ENCODE measurements at places on chromosomes 12 and 14.
A peak's percentile ranks its signal among the peaks of the same experiment; 100 is the strongest.

GRCh38 chr12:93569301-93569655 is 3.2 kb upstream of the SOCS2 start:
- DNase-seq: no peak

DNA sequence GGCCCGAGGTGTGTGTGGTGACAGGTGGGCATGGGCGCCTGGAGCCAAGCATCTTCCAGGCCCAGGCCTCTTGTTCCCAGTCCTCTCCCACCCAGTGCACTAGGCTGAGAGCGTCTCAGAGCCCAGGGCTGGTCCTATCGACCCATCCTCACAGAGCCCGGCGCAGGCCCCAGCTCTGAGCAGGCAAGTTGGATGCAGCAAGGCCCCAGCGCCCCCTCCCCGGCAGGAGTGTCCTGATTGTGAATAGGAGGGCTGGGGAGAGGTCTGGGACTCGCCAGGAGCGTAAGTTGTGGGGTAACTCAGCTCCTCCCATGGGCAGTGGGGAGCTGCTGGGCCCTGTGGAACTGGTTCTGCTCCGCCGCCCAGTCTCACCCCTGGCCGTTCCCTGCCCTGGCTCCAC is 26.3 kb downstream of the CALM1 start:
- no peak for DNase-seq

GRCh38 chr14:99597911-99598600 is 6.0 kb downstream of the CCDC85C start:
- no peak for DNase-seq

DNA sequence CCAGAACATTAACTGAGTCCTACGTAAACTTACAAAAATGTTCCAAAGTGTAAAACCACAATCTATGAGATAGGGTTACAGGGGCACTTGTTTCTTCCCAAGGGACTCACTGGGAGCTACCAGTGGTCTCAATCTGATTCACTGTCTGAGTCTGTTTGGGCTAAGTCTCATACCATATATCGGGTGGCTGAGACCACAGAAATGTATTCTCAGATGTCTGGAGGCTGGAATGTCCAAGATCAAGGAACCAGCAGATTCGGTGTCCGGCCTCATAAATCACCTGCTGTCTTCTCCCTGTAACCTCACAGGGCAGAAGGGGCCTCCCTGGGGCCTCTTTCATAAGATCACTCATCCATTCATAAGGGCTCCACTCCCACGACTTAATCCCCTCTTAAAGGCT is 616.3 kb upstream of the TMEM132C start:
- no peak for DNase-seq

DNA sequence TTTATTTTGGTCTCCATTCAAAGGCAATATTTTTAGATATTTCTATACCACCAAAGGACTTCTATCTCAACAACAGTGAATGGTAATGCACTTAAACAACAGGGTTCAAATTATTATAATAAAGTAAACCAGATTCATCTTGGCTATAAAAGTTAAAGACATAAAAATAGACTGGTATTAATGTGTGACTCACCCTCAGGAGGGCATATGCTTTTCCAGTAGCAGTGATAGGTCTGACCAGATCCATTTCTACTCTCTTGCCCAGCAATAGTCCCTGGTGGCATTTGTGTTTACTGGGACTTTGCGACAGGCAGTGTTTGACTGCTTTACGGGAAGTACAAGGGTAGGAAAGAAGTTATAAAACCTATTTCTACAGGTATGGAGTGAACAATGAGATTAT is 353.2 kb upstream of the ATP2B1 start:
- DNase-seq: no peak

- DNase-seq: no peak
Measured at GRCh38 chr14:101973356-101973755, 9.0 kb downstream of the DYNC1H1 start.

DNA sequence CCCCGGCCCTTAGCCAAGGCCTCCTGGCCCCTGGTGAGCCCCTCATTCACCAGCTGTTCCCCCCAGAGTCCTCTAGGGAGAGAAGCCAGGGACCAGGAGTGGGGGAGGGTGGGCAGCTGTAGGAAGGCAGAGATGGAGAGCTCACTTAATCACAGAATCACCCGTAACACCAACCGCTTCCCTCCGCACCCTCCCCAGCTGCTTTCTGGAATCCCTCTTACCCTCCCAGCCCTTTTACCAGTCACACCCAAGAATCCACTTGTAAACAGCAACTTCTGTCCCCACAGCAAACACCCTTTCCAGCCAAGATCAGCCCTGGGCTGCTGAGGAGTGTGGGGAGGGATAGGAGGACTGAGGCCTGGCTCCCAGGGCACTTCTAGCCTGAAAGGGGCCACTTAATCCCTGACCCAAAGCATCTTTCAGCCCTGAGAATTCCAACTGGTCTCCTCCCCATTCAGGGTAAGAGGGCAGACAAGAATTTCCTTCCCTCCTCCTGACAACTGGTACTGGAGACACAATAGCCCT is 18.8 kb downstream of the NCKAP5L start:
- peak; percentile 85 for DNase-seq

DNA sequence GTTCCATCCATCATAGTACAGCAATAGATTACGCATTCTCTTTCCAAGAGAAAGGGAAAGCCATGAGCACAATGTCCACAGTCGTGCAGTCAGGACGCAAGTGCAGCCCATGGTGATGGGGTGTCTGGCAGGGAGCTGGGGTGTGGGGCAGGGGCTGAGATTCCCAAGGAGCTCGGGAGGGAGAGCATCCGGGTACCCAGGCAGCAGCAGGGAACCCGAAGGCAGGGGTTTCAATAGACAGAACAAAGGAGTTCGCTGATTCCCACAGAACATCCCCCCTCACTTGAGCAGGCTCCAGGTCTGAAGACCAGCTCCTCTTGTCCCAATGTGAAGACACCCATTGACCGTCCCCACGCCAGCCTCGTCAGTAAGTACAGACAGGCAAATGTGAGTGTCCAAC is 13.5 kb downstream of the ANHX start:
- no peak for DNase-seq

- no peak for DNase-seq
Measured at GRCh38 chr14:30885840-30886740, 11.7 kb downstream of the COCH start.

DNA sequence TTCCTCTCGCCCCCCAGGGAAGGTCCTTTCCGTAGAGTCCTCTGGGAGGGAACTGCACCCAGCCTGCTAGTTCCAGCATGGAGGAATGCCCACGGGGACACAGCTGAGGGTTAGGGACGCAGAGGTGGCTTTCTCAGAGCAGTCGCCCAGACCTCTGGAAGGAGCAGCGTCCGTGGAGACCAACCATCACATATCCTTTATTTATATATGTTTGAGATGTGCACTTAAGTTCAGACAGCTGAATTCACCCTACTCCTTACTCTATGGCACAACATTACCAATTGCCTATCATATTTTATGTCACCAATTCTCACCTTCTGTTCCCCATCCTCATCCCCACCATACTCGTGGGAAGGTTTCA is 305.6 kb upstream of the DIO3 start:
- DNase-seq: peak; percentile 31

DNA sequence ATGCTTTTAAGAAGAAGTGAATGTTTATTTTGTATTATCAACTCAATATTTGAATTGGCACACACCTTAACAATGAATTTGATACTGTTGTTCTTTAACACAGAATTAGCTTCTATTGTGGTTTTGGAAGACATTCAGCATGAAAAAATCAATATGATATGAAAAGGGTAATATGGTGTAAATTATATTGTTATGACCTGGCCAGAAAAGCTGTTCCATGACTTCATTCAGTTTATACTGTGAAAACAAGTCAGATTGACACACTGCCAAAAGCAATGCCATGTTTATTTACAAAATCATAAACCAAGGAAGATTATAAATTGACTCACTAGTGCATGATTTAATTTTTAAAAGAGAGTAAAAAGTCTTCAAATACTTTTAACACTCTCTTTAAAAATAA is 851.4 kb upstream of the SEL1L start:
- no peak for DNase-seq

DNA sequence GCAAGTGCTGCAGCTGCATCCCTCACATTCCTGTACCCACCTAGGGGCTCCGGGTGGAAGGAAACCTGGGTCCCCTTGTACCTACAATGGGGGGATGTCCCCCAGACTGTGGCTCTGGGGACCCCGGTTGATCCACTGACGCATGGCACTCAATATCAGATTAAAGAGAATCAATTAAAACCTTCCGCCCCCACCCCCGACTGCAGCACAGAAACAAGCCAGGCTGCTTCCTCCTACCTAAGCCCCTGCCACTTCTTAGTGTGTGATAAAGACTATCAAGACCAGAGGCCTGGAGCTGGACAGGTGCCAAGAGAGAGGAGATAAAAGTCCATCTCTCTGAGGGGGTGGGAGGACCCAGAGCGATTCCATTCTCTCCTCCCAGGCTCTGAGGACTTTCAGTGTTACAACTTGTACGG is 28.2 kb upstream of the RPLP0 start:
- peak; percentile 90 for DNase-seq

- no peak for DNase-seq
Measured at GRCh38 chr12:128421375-128421774, 154.4 kb downstream of the TMEM132C start.

DNA sequence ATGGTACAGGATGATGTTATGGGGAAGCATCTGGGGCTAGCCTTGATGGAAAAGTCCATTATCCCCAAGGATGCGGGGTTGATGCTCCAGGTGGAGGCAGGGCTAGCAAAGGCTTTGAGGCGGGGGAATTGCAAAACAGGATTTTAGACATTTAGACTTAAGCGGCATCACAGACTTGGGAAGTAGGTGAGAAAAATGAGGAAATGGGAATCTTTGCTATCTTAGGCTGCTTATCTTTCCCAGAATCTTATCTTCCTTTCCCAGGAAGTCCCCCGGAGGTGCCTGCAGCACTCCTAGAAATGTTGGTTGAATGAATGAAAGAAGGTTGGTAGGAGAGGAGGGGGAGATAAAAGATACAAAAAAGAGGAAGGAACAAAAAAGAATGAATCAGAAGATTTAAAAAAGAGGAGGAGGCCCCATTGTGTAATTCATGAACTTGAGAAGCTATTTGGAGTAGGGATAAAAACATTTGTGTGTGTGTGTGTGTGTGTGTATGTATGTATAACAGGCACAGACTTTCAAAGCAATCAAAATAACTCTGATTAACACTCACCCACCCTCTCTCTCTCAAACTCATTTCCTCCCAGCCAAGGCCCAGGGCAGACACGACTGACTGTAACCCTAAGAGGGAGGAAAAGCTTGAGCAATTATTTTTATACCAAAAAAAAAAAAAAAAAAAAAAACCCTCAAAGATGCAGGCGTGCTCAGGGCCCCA is 62.5 kb upstream of the TBX3 start:
- no peak for DNase-seq

DNA sequence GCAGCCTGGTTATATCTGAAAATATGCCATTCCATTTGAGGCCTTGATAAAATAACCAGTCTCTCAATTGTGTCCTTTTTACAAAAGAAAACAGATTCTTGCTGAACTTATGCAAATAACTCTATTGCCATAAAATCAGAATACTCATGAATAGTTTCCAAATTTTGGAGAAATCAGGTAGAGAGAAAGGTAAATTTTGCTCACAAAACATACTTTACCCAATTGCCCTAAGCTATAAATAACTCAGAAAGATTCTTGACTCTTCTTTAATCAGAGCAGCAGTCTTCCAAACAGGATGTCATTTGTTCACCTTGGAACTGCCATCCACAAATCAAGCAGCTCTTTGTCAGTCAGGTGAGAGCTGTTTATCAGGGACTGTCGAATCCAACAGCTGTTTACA is 12.6 kb downstream of the ZNF26 start:
- DNase-seq: no peak

DNA sequence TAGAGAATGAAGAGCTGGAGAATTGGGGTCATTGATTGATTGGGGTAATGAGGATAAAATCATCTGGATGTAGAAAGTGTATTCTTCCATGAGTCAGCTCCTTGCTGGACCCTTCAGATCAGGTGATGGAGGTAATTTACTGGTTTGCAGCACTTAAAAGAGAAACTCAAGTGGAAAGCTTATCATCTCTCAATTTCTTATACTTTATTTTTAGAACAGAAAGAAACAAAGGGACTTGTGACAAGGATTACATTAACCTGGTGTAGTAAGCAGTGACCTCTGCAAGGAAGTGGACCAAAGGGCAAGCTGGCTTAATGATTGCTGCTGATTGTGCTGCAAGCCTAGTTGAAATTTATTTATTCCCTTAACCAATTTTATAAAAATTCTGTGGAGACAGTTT is 405.0 kb downstream of the TRHDE start:
- no peak for DNase-seq

GRCh38 chr12:50074936-50075807 is 10.0 kb upstream of the SMARCD1 start:
- DNase-seq: peak; percentile 97

DNA sequence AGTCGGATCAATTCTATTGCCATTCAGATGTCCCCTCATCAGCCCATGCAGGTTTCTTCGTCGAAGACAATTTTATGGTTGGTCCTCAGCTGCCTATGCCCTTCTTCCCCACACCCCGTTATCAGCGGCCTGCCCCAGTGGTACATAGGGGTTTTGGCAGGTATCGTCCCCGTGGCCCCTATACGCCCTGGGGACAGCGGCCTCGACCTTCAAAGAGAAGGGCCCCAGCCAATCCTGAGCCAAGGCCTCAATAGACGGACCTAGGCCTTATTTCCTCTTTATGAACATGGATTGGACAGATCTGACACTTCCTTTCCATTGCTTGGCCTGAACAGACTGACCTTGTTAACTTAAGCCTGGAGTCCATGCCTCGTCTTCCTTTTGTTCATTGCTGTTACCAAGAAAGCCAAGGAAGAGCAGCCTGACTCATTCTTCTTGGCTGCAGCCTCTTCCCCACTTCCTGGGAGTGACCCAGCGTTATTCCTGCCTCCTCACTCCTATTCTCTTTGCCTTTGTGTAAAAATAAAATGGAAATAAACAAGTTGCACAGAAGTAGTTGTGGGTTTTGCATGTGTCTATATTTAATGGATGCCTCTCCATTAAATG is 156.5 kb upstream of the AMIGO2 start:
- no peak for DNase-seq

- DNase-seq: peak; percentile 92
Measured at GRCh38 chr12:114662512-114663177, 21.3 kb downstream of the TBX3 start.

DNA sequence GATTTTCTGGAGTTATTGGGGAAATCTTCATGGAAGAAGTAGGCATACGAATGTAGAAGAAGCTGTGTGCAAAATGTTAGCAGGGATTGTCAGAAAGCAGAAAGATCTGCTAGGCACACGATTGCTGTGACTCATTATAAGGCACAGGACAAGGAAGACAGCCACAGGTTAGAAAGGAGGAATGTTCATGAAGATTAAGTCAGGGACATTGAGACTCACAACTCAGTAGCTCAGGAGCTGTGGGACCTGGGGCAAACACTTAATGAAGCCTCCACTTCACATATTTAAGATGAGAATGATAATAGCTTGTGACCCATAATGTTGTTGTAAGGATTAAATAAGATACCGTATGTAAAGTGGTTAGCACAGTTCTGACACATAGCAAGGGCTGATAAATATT is 26.6 kb upstream of the RTRAF start:
- DNase-seq: no peak

- no peak for DNase-seq
Measured at GRCh38 chr12:68237078-68237477, 11.5 kb upstream of the IL26 start.

DNA sequence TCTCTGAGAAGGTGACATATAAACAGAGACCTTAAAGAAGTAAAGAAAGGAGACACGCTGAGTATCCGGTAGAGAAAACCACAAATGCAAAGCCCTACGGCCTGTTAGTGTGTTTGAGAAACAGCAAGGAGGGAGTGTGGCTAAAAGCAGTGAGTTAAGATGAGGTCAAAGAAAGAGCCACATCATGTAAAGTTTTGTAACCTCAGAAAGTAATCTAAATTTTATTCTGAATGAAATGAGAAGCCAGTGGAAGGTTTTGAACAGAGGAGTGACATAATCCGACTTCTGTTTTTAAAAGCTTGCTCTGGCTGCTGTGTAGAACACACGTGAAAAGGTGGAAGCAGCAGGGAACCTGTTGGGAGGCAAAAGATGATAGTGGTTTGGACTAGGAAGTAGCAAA is 32.6 kb downstream of the PPP2R5E start:
- DNase-seq: no peak

Measured in islet precursor cell (in vitro differentiated cells).